Stimulated activated CD4-positive, alpha-beta T cell treated with anti-CD3 and anti-CD28 coated beads, Interleukin-15, amount 100 ng/mL, for 1 hour (primary cell): ENCODE measurements at places on chromosomes 2 and 18.

GRCh38 chr2:98463081-98463481 is 18.4 kb downstream of the INPP4A start:
- DNase-seq: no peak

- no peak for DNase-seq
Measured at GRCh38 chr2:55995211-55995610, 71.6 kb upstream of the EFEMP1 start.

DNA sequence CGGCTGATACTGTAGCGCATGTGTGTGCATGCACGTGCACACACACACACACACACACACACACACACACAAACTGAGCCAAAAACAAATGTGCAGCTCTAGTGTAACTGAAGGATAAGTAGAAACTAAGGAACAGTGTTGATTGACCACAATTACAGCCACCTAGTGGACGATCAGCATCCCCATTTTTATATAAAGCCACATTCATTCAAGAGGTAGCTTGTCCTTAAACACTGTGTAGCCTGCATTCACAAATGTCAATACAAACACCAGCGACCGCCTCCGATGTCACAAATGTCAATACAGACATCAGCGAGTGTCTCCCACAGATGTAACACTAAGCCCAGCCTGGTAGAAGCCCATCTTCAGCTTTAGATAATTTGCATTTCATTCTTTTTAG is 167.4 kb downstream of the PTGR3 start:
- no peak for DNase-seq

- DNase-seq: no peak
Measured at GRCh38 chr18:44798433-44799048, 117.9 kb downstream of the SETBP1 start.

DNA sequence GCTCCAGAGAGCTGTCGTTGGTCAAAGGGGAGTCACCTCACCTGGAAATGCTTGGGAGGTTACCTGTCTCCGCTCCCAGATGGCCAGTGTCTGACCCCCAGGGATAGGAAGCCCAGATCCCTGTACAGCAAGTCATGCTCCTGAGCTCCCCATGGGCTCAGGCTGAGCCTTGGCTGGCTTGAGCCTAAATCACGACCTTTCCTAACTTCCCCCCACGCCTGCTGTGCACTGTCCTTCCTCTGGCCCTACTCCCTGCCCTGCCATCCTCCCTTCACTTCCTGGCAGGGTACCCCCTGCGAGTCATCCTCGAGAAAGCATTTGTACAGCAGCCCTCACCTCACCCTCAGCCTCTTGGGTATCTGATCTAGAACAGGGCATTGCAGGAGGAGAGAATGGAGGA is 9.2 kb upstream of the HDAC4 start:
- DNase-seq: no peak

DNA sequence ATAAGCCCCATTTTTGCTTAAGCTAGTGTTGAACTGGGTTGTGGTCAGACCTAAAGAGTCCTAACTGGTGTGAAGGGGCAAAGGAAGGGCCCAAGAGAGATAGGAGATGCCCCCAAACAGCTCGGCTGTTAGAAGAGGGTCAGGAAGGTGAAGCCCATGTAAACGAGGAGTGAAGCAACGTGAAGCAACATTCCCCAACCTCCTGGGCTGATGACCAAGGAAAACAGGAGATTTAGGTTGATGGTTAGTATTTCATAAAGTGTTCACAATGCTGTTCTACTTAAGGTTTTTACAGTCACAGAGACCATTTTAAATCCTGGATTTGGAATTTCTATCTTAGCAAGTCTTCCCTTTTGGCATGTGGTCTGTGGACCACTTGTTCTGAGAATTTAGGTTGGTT is 144.0 kb upstream of the SERPINE2 start:
- DNase-seq: no peak

- no peak for DNase-seq
Measured at GRCh38 chr2:170221317-170222288, 43.7 kb downstream of the MYO3B start.

DNA sequence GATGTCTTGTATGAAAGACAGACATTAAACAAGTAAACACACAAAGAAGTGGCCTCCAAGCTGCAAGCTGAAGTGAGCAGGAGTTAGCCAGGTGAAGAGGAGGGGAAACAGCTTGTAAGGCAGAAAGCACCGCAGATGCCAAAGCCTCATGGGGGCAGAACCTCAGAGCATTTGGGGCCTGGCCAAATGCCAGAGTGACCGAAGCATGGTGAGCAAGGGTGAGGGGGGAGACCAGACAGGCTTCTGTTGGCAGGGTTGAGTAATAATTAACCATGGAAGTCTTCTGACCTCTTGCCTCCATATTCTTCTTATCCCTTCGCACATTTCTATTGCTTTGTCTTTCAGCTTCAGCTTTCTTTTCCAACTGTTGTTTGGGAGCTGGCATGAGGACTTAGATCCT is 5.6 kb downstream of the QPCT start:
- DNase-seq: no peak

- no peak for DNase-seq
Measured at GRCh38 chr2:171158036-171158789, 2.5 kb downstream of the TLK1 start.

DNA sequence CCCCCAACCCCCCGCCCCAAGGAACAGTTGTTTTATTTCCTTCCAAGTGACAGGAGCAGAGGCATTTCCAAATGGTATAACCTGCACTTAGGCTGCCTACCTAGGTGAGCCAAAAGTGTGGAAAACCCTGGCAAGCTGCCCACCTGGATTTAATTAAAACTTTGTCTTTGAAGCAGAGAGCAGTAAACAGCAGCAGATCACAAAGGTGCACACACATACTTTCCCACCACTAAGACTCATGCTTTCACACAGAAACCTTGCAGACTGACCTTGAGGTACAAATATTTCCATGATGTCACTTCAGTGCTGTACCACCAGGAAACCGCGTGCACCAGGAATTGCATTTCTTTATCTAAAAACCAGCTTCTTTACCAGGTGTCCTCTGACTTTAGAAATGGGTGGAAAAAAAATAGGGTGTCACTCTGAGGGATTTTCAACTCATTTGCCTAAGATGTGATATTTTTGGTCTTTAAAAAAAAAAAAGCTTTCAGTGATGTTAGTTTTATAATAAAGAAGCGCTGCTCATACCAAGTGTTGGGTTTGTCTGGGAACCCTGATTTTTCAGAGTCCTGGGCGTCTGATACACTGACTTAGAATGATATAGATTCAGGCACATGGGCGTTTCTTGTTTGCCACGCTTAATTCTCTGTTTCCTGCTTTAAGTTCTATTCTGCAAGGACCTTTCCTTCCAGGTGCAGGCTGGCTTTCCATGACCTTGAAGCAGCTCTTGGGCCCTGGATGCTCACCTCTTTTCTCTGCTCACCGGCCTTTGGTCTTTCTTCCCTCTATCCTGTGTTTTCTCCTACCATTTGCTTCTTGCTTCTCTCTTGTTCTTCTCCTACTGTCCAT is 70.7 kb upstream of the BCL2L11 start:
- no peak for DNase-seq

- DNase-seq: no peak
Measured at GRCh38 chr18:70559446-70559845, 270.6 kb downstream of the SOCS6 start.

DNA sequence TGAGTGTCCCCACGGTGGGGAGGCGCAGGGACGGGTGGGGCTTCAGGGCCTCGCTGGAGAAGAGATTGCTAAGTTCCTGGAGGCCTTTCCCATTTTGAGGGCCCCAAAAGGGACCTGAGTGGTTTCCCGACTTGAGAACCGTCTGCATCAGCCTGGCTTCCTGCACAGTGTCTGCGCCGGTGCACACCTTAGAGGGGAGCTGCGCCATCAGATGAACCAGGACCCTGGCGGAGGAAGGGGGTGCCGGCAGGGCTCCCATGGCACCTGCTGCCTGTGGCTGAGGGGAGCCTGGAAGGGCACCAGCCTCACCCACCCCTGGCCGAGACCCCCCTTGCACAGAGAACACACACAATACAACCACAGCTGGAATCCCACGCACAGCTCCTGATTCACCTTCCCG is 465.1 kb upstream of the MYT1L start:
- DNase-seq: no peak

DNA sequence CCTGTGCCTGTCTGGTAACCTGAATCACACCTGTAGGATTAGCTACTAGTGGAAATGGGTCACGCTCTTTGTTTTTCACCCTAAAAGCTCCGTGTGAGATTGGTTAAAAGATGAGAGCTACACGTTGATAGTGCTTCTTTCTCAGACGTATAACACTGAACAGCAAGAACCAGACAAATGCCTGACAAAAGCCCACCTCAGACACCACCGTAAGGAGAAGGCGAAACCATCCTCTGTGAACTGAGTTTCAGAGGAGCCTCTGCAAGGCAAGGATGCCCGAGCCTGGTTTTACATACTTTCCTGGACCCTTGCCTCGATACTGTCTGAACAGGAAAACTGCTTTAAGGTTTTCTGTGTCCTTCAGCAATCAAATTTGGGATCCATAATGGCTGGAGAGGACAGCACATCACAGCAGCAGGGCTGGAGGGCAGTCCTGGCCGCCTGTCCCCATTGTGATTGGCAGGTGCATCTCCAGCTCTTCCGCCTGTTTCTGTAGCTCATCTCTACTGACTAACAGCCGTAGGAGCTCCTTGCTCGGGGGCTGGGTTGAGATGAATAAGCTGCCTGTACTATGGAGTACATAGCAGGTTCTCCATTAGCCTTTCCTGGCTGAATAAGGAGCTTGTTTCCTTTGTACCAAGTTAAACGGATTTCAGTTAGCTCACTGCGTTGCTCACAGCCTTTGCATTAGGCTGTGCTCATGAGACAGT is 155.5 kb downstream of the MYT1L start:
- DNase-seq: no peak

DNA sequence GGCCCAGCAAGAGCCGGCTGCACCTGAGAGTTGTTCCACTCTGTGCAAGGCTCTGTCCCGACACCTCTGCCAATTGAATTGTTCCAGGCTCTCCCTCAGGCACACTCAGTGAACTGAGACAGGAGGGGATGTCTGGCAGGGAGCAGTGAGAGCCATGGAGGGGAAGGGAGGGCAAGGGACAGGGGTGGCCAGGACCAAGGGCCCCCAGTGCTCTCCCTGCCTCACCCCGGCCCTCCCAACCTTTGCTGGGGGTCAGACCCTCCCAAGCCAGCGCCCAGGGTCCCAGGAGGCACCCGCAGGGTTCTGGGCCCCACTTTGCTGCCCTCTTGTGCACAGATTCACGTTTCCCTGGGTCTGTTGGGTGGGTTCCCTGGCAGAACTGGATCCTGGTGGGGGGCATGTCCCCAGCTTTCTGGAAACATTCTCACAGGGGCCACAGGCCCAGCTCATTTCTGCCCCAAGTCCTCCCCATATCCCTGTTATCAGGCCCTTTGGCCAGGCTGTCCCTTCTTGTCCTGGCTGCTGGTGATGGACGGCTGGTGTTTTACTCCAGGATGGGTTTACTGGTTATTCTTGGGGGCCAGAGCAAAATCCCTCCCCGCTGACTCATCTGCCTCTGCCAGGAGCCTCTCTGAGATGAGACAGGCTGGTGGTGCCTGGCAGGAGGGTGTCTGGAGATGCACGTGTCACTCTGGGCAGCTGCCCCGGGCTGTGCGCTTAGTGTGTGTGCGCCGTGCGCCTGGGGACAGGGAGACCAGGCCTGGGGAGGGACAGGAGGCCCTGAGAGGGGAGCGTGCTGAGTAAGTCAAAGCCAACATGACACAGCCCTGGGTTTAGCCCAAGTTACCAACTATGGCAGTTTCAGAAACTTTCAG is 136.5 kb upstream of the CTDP1 start:
- DNase-seq: no peak

- DNase-seq: no peak
Measured at GRCh38 chr2:28457237-28457636, 38.6 kb upstream of the PLB1 start.

DNA sequence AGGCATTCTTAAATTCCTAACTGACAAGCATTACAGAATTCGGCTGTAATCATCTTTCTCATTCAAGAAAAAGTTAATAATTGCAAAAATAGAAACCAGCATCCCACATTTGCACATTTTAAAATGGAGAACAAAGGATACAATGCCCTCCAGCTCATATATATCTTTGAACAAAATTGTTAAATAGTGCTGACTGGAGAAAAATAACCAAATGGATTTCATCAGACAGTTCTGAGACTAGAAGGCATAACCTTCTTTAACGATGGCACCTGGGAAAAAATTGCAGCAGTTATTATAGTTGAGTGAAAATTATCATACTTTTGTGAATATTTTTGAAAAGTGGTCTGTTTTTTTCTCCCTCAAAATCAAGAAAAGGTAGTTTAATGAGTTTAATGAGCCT is 138.9 kb upstream of the CDH19 start:
- no peak for DNase-seq

DNA sequence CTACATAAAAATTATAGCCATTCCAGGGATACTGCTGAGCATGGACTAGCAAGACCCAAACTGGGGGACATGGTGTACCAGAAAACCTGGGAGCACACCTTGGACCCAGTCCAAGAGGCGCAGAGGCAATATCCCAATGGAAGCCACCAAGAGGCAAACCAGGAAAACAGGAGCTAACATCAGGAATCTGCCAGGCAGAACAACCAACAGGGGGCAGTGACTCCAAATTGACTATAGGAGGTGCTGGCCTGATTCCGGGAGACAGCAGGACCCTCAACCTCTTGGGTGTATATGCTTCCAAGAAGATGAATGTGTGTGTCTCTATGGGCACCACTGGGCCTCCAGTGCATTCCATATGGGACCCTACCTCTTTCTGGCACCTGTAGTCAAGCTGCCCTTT is 172.7 kb upstream of the ARL4C start:
- no peak for DNase-seq

DNA sequence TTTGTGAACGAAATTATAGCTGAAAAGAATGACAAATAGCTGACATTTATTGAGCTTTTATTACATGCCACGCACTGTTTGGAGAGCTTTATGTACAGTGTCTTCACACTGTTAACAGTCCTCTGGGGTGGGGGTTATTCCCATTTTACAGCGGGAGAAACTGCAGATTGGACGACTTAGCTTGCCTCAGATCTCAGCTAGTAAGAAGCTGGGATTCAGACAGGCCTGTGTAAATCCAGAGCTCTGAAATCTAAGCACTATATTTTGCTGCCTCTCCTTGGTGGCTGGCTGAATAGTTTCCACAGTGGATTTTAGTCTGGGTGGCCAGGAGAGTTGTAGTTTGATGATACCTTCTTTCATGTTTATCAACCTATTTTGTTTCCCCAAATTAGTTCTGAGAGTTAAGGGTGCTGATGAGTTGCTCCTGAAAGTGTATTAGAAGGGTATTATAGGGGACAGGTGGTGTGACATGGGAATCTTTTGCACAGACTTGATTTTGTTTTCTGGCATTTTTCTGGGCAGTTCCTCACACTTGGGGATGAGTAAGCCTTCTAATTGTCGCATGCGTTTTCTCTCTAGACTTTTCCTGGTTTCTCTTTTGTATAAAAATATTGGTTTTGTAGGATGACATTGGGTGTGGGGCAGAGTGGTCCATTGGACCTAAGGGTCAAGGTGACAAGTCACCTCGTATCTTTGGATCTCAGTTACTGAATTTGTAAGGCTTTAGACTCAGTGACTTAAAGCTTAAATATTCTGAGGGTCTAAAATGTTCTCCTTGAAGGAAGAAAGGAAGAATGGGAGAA is 1.5 kb downstream of the ACSL3 start:
- no peak for DNase-seq
